ENCODE measurements at places on chromosomes 1 and 21.
A peak's percentile ranks its signal among the peaks of the same experiment; 100 is the strongest.

- DNase-seq: peak; percentile 81
Observed at GRCh38 chr1:150836129-150836773, 28.2 kb upstream of the CTSK start.

DNA sequence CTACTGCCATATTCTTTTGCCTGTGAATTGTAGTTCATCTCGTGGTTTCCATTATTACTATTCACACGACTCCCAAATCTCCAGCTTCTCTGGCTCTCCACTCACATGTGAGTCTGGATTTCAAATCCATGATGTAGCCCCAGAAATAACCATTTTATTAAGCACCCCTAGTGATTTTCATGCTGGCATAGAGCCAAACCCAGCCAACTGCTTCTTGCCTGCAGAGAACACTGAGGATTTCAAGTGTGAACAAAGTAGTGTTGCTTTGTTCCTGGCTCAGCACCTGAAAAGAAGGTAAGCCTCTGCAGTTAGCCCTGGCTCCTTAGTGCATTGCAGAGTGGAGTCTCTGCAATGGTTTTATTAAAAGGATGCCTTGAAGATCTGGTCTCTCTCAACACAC lies 25.9 kb downstream of the UTP25 start:
- no peak for DNase-seq

- DNase-seq: peak; percentile 51
Observed at GRCh38 chr1:72283307-72284083, 1.2 kb upstream of the NEGR1 start.

DNA sequence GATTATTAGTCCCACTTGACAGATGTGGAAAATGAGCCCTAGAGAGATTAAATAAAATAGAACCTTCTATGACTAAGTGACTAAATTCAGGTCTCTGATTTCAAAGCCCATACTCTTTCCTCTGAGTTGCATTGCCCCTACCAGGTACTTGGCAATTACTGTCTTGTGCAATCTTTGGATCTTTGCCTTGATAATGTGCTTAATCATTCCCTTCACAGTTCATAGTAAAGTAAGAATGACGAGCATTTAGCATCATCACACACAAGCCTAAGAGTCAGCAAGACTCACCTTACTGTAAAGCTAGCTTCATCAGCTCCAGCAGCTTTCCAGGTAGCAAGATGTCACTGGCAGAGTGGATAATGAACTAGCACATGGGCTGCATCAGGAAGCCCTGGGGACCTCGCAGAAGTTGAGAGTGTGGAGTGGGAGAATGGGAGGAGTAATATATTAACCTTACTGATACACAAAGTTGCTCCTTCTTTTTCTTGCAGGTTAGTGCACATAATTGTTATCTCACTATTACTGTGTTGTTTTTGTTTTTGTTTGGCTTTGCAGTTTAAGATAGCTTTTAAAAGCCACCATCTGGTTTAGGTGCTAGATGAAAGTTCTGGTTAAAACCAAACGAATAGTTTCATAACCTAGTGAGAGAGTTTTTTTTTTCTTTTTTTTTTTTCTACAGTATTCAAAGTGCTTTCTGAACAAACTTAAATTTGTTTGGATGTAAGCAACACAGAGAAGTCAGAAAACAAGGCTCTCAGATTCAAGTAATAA lies 71.8 kb downstream of the PBX1 start:
- peak; percentile 59 for DNase-seq

- DNase-seq: no peak
Observed at GRCh38 chr1:183887826-183888819, 83.2 kb downstream of the RGL1 start.

GRCh38 chr1:167797015-167797414 lies 75.2 kb downstream of the MPZL1 start:
- peak; percentile 92 for DNase-seq

DNA sequence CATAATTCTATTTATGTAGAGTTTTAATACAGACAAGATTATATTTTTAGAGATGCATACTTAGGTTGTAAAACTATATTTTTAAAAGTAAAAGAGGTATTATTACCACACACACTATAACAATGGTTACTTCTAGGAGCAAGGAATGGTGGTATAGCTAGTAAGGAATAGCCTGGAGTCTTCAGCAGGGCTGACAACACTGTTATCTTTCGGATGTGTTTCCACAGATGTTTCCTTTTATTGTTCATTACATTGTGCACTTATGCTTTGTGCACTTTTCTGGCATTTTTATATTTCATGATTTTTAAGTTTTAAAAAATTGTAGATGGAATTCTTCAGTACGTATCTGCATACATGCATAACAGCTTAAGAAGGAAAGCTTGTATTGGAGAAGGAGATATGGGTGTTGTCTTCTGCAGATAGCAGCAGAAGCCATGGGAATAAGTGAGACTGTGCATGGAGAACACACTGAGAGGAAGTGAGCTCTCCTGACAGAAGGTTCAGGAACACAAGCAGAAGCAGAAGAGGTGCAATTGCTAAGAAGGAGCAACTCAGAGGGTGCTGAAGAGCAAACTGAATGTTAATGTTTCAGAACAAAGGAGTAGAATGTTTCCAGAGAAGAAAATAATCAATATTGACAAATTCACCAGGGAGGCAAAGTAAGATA lies 91.8 kb downstream of the UCHL5 start:
- no peak for DNase-seq

DNA sequence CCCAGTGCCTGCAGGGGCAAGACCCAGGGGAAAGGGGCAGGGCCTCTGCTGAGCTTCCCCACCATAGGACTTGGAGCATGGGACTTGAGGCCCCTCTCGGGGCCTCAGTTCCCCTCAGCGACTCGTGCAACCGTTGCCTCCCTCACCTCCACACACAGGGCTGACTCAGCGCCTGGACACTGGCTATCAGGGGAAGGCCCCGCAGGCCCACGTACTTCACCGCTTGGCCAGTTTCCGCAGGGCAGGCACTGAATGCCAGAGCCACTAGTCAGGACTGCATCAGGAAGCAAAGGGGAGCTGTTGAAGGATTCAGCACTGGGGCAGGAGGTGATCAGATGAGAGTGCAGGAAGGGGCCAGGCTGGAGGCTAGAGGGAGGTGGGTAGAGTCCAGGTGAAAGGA lies 15.5 kb upstream of the FAM131C start:
- peak; percentile 70 for DNase-seq

- no peak for DNase-seq
Observed at GRCh38 chr21:39581414-39581813, 31.3 kb upstream of the B3GALT5 start.

- no peak for DNase-seq
Observed at GRCh38 chr1:151833172-151833900, 1.7 kb upstream of the RORC start.

- DNase-seq: no peak
Observed at GRCh38 chr1:13951793-13952751, 252.1 kb downstream of the PRDM2 start.

DNA sequence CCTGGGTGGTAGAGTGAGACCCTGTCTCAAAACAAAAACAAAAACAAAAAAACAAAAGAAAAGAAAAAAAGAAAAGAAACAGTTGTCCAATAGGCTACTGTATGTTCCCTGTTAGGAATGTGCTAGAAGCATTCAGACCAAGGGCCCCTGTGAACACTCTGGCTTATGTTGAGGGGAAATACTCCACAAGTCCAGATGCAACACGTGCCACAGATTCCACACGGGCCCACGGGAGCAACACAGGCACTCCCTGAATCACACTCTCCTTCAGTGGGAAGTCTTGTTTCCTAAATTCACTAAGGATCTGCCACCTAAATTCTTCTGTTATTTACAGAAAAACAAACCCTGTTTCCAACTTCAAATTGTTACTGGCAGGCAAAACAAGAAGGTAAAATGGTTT lies 291.1 kb downstream of the PCP4 start:
- no peak for DNase-seq

DNA sequence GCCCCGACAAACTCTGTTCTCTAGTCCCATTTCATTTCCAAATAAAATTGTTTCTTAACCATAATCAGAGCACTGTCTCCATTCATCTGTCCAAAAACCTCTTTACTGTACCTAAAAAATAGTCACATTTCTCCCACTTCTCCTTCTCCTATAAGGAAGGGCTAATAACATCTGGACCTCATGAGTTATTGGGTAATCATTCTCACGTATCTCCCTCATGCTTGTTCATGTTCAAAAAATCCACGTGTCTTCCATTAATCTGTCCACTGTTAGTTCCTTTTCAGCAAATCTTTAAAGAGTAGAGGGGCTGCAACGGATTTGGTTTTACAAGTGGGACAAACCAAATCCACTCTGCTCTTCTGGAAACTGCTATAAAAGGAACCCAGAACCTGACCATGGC lies 1418.8 kb downstream of the MRPL39 start:
- DNase-seq: no peak

- no peak for DNase-seq
Observed at GRCh38 chr1:91393042-91393441, 11.6 kb downstream of the HFM1 start.

DNA sequence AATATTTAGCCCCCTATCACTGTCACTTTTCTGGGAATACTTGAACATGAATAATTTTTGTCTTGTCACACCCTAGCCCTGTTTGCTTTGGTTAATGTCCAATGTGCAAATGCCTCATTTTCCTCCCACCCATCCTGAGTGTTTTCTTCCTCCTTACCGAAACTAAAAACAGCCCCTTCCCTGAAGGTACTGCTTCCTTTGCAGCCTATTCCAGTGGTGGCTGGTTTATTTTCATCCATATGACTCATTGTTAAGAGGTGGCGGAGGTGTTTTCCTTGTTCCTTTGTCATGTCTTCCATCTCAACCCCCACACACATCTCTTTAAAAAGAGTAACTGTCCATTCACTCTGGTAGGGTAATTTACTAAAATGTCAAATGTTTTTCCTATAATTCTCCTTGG lies 40.4 kb downstream of the CD55 start:
- DNase-seq: peak; percentile 18

DNA sequence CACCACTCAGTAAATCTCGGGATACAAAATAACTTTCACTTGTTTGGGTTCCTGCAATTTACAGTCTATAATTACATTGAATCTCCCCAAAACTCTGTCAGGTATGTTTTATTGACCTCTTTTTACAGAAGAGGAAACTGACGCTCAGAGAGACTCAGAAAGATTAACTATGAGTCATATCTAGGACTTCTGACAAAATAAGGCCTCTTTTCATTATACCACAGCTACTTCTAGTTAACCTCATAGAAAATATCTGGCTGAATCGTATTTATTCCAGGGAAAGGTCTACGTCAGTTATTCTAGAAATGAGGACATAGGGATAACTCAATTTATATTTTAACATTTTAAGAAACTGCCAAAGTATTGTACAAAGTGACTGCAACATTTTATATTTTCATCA lies 211.1 kb upstream of the FAM78B start:
- DNase-seq: no peak

DNA sequence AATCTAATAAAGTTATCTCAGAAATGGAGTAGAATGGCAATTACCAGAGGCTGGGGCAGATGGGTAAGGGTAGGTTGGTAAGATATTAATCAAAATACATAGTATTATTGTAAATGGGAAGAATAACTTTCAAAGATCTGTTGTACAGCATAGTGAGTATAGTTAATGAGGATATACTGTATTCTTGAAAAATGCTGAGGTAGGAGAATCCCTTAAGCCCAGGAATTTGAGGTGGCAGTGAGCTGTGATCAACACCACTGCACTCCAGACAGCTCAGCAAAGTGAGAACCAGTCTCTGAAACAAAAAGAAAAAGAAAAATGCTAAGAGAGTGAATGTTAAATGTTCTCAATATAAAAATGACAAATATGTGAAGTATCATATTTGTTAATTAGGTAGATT lies 1033.7 kb downstream of the KCNT2 start:
- DNase-seq: no peak

GRCh38 chr1:35463232-35463631 lies 94.0 kb downstream of the KIAA0319L start:
- no peak for DNase-seq

GRCh38 chr1:219330001-219330400 lies 156.3 kb downstream of the LYPLAL1 start:
- DNase-seq: no peak

DNA sequence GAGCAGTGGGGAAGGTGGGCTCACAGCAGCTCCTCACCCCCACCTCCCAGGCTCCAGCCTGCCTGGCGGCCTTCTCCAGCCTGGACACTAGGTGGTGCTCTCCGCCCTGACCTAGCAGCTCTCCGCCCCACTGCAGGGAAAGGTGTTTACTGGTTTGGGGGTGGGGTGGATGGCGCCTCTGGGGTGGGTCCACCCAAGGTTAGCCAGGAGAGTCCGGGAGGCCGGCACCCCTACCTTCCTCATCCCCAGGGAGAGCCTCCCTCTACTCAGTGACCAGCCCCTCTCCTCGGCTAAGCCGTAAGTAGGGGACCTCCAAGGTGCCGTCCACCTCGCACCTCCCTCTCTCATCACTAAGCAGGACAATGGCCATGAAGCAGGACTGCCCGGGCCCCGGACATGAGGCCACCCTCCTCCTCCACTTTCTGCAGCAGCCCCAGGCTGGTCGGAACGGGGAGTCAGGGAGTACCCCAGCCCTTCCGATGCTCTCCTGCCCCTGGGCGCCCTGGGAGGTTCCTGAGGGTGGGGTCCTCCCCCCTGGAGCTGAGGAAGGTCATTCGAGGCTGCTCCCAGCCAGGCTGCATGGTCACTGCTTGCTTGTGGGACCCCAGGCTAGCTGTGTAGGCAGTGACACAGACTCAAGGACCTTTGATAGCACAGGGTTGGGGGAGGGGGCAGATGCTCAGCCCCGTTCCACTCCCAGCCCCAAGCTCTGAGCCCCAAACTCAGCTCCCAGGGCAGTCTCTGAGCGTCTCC lies 101.4 kb upstream of the VAMP3 start:
- peak; percentile 25 for DNase-seq

DNA sequence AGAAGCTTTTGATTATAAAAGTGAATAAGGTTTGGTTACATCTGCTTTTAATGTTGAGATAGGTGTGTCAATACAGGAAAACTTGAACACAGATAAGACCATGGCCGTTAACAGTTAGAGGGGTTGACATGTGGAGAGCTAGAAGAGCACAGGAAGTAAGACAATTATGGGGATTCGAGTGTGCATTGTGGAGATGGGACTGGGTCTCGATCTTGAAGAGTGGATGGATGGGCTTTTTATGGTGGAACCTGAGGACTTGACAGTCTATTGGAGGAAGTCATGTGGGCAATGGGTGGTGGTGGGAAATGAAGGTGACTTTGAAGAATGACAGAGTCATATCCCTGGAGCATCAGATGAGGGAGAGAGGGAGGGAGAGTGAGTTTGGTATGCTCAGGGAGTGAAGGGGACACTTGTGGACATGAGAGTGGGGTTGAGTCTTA lies 12.1 kb downstream of the DYRK1A start:
- DNase-seq: no peak

- DNase-seq: no peak
Observed at GRCh38 chr1:68015369-68015768, 35.1 kb downstream of the DIRAS3 start.

- DNase-seq: no peak
Observed at GRCh38 chr1:18927654-18928272, 25.4 kb upstream of the ALDH4A1 start.

GRCh38 chr1:230633469-230633868 lies 8.8 kb upstream of the COG2 start:
- no peak for DNase-seq
